NCI-H2029 (cell line): ENCODE measurements at places on chromosomes 7 and 10.

DNA sequence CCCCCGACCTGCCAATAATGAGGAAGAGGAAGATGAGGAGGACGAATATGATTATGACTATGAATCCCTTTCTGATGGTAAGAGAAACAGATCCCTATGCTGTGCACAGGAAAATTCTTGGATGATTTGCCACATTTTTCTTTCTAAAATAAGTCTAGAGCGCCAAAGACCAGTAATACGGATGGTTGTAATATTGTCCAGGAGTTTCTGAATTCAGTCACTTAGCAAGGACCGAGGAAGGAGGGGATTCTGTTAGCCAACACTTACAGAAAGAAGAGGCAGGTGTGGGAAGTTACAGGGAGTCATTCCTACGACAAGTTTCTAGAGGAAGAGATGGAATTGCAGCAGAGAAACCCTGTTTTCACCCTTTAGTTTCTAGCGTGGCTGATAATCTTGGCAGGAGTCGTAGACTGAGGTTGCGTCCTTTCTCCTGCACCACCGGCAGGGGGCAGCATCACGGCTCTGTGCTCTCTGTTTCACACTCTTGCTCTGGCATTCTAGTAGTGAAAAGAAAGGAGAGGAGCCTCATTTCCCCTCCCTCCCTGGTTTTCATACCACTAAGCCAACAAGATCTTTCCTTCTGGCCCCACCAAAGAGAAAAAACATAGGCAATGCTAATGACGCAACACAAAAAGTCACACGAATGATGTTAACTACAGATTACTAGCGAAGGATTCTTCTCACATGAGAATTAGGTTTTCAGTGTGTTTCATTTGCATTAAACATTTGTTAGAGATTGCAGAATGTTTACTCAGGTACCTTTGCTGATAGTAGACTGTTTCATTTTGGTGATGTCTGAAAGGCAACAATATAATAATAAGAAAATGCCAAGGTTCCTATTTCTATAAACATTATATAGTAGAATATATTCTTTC is 82.7 kb downstream of the NOC3L start:
- no peak for DNase-seq

- no peak for DNase-seq
Measured at GRCh38 chr7:79921976-79922375, 212.7 kb upstream of the GNAI1 start.

GRCh38 chr10:96176985-96177384 is 46.9 kb downstream of the ZNF518A start:
- no peak for DNase-seq

DNA sequence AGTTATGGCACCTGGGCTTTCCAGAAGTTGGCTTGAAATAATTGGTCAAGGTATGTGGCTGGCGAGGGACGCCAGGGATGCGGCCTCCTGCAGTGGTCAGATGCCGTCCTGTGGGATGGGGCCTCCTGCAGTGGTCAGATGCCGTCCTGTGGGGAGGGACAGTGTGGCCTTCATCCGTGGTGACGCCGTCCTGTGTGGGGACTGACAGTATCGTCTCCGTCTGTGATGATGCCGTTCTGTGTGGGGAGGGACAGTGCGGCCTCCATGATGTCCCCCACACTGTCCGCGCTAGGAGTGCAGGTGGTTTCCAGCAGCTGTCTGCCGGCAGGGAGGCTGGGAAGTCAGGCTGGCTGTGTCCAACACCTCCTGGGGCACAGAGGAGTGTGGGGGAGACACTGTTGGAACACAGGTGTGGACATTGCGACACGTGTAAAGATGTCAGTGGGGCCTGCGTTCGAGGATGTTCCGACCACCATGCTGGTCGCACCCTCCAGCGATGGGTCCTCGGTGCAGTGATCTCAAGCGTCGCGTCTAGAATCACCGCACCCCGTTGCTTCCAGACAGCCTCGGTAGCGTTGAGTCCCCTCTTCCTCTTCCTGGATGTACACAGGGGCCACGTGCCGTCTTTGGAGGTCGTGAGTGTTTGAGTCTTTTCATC is 52.6 kb downstream of the INPP5A start:
- DNase-seq, result no peak

DNA sequence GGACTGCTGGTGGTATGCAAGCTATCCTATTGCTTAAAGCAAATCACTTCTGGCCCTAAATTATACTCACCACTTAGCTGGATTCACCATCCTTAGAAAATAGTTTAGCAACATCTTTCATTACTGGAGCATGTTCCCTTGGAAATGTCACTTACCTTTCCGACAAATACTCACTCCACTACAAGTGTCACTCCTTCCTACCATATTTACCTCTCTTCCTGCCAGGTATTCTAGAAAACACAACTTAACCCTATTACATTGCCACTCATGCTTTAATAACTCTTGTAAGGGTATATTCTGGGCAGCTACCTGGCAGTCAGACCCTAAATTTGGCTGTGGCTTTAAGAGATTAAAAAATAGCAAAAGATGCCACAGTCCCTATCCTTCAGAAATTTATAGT is 37.5 kb upstream of the CTNNA3 start:
- no peak for DNase-seq

- no peak for DNase-seq
Measured at GRCh38 chr7:100035876-100036275, 13.7 kb upstream of the ZSCAN21 start.

GRCh38 chr7:47540387-47541350 is 41.2 kb downstream of the TNS3 start:
- no peak for DNase-seq

GRCh38 chr7:105890290-105890997 is 14.0 kb upstream of the ATXN7L1 start:
- DNase-seq, result no peak

DNA sequence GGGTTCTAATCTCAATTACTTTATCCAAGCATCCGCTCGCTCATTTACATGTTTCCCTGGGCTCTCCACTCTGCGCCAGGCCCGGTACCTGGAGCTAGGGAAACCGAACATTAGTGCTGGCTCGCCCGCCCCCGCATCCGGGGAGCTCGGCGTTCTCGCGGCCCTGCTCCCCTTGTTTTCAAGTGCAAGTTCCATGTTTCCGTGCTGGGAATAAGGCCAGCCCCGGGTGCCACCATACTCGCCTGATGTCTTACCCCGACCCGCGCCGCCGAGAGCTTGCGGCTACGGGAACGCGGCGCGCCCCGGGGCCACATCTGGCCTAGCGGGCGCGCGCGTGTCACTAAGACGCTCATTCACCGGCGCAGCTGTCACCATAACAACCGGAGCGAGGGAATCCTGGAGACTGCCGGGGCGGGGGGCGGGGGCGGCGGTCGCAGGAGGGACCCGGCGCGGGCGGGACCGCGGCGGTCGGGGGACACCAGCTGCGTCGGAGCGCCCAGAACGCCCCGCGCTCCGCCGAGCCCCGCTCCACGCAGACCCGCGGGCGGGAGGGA is at the start of gene NEURL1:
NEURL1 (plus strand) TSS at position 344 of the 554 bp plus-strand sequence. CDS start 683 bp downstream, outside the sequence.
- DNase-seq, result peak; percentile 10

- DNase-seq, result no peak
Measured at GRCh38 chr7:126436213-126436868, 816.4 kb downstream of the GRM8 start.

DNA sequence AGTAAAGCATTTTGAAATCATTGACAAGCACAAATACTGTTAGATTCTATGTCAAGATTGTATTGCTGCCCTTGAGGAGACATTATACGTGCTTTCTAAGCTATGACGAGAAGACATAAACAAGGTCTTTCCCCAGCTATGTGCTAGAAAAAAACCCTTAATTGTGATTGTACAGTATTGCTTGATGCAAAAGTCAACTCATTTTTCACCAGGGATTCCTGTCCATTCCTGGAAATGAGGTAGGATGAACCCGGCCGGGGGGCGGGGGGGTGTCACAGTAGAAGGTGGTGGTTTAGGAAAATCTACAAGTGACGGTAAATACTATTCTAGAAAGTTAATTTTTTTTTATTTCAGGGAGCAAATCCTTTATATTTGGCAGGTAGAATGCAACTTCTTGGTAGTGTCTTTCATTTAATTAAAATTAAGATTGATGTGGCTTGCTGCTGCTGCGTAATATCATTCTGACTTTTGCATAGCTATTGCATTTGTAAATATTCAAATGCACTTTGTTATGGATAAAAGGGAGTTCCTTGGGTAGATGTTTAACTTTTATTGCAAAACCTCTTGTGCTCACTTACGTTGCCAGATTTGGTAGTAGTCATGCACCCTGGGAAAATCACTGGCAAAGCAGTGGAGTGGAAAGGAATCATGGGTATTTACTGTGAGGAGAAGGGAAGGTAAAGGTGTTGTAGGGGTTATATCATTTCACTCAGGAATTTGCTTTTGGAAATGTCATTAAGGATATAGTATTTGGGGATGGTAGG is 164.4 kb upstream of the PRPS1L1 start:
- DNase-seq, result no peak

- DNase-seq, result no peak
Measured at GRCh38 chr10:201328-201771, 66.1 kb downstream of the ZMYND11 start.

- DNase-seq, result no peak
Measured at GRCh38 chr7:69700331-69700730, 102.1 kb downstream of the AUTS2 start.
